ENCODE measurements at places on chromosomes 1 and 21.

DNA sequence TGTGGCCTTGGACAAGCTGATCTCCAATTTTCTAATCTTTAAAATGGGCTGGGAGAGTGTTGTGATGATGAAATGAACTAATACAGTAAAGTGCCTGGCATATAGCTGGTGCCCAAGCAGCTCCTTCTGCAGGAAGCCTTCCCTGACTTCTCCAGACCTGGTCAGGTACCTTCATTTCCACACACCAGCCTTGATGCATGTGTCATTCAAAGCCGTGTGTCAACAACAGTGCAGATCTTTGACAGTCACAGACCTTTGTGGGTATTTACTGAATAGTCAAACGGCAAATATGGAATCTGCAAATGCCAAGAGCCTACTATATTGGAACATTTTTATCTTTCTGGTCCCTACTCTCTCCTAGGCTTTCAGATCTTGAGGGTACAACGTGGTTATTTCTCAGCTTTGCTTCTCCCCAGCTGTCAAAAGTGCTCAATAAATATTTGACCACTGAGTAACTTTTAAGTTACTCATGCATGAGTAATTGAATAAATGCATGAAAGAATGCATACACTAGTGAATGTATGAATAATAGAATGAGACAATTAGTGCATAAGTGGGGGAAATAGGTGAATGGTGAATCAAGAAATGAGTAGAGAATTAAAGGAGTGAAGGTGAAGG is 75.4 kb downstream of the MDM4 start:
- H3K4me1 ChIP-seq = peaks cover 19% of the 10 kb centered on the region
- no peaks in the 10 kb centered on the region for H3K27me3 ChIP-seq
- H3K4me3 ChIP-seq = no peak overlapping the region
- H3K36me3 ChIP-seq = no peaks in the 10 kb centered on the region
- no peak overlapping the region for H3K27ac ChIP-seq

GRCh38 chr1:48035371-48036141 is 38.4 kb upstream of the TRABD2B start:
- DNase-seq = no peak
- peaks cover 37% of the 10 kb centered on the region for H3K27me3 ChIP-seq
- H3K4me3 ChIP-seq = no peak overlapping the region
- H3K4me1 ChIP-seq = peaks cover 24% of the 10 kb centered on the region

DNA sequence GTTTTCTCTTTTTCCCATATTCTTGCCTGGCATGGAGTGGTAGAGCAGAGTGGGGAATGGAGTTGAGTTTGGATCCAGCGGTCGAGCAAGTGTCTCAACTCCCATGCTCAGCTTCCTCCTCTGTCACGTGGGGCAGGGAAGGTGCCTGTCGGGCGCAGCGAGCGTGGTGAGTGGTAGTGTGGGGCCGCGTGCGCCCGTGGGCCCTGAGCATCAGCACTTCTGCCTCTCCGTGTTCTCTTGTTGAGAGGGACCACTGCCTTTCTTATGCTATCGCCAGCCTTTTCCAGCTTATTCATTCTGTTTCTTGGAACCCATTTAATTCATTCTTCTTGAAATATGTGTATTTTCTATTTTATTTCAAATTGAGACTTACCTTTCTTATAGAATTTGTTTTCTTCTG is 65.1 kb downstream of the ADARB1 start:
- no peak overlapping the region for H3K27ac ChIP-seq
- H3K4me1 ChIP-seq = peaks cover 3% of the 10 kb centered on the region
- H3K27me3 ChIP-seq = no peaks in the 10 kb centered on the region

DNA sequence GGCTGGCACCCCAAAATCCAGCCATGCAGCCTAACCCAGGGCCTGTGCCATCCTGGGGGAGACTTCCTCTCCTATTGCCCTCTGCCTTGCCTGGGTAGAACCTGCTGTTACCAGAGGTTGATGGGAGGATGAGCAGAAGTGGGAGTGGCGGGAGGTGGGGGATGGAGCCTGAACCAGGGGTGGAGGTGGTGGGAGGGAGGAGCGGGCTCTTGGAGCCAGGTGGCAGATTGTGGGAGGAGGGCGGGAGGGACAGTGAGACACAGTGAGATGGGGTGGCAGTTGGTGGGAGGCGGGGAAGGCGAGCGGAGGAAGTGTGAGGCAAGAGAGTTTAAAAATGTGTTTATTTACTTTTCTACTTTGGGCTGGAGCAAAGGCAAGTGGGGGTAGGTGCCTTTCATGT is 87.3 kb downstream of the KCNJ6 start:
- no peak for DNase-seq
- H3K4me1 ChIP-seq = peaks cover 40% of the 10 kb centered on the region
- H3K4me3 ChIP-seq = no peak overlapping the region

DNA sequence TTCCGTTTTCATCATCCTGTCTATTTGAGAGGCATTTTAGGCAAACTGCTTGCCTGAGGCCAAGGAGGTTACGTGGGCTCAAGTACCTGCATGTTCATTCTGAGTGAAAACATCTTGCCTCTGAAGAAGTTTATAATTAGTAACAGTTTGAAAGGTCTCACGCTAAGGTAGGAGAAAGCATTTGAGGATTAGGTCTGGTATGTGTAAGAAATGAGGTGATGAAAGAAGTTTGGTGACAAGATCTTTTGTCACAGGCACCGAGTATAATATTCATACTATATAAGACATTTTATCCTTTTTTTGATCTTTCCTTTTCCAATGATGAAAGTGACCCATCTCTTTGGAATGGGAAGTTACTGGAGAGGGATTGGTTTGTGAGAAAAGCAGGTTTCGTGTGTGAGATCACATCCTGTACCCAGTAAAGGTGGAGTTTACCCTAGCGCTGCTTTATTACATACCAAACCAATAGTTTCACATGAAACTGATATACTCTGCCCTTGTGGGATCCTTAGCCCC is 98.7 kb upstream of the PDC start:
- no peaks in the 10 kb centered on the region for H3K4me1 ChIP-seq
- H3K27me3 ChIP-seq = peaks cover 3% of the 10 kb centered on the region
- H3K36me3 ChIP-seq = no peaks in the 10 kb centered on the region
- no peak overlapping the region for H3K4me3 ChIP-seq

Data from WTC11 (cell line).